EL (cell line): ENCODE measurements at places on chromosomes 5 and 9.

DNA sequence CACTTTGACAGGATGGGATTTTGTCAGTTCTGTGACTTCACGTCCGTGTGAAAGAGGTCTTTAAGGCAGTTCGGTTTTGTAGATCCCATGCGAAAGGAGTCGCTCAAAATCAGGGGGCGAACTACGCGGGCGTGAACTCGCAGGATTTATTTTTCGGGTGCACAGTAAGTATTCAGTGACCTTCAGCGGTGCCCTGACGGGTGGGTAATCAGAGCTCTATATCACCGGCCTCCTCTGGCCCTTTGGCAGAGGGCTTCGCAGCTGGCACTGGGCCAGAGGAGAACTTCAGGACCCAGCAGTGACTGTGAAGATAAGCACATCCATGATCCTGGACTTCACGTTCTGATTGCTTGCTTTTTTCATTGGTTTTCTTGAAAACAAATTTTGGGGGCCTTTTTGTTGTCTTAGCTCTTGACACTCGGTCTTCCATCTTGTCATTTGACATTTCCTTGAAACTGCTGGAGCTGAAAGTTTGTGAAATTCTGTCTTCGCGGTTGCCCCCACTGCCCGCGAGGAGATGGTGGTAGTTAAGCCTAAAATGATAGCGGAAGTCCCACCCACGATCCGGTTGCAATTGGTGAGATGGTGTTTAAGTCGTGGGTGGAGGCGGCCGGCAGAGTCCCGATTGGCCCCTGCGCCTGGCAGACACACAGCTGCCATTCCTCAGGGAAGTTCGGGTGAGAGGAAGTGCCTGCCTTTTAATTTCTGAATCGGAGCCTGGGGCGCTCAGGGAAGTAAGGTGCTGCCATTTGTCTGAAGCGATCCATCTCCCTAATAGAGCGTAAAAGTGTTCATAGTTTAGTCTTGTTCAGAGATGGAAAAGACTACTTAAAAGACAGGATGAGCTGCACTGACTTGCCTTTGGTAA, at the start of gene FAM120AOS:
TSS of gene FAM120AOS (minus strand) at position 535 of the 868 bp plus-strand sequence. CDS start 872 bp downstream, outside the sequence.
- peak; percentile 97 for DNase-seq

GRCh38 chr9:100437860-100438805, 11.2 kb downstream of the MSANTD3 start:
- peak; percentile 76 for DNase-seq

GRCh38 chr5:52804981-52805380, 17.3 kb downstream of the ITGA1 start:
- no peak for DNase-seq

DNA sequence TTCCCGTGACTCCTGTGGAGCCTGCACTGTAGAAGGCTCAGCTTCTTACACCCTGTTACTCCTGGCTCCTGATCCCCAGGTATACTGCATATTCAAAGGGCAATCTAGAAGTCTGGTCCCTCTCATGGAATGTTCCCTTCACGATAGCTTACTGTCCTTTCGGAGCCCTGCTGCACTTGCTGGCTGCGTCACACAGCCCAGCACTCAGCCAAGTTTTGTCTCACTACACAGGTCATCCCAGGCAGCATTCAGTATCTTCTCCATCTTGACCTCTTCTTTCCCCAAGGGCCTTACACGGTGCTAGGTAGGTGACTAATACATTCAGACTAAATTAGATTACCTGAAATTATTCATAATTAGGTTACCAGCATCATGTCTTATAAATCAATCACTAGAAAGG, 123.7 kb downstream of the WDR41 start:
- no peak for DNase-seq

GRCh38 chr9:77961541-77961940, 70.1 kb downstream of the GNAQ start:
- DNase-seq = peak; percentile 42

DNA sequence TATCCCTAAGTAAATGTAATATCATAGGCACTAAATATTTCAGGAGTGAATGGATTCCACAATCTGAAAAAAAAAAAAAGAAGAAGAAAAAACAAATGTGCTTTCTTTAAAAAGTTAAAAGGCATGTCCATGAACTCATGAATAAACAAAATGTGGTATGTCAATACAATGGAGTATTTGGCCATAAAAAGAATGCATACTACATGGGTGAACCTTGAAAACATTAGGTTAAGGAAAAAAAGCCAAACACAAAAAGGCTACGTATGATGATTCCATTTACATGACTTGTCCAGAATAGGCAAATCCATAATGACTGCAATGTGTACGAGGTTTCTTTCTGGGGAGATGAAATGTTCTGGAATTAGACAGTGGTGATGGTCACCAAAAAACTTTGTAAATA, 45.3 kb downstream of the FNIP1 start:
- no peak for DNase-seq

- DNase-seq = peak; percentile 40
Measured at GRCh38 chr5:160183075-160183474, 46.2 kb upstream of the FABP6 start.

GRCh38 chr5:108206707-108207106, 175.2 kb downstream of the FBXL17 start:
- no peak for DNase-seq

GRCh38 chr5:8053270-8053669, 184.3 kb downstream of the MTRR start:
- no peak for DNase-seq

- DNase-seq = no peak
Measured at GRCh38 chr5:59393585-59394420, 499.7 kb downstream of the PDE4D start.

- no peak for DNase-seq
Measured at GRCh38 chr9:87008667-87009066, 61.4 kb upstream of the GAS1 start.

DNA sequence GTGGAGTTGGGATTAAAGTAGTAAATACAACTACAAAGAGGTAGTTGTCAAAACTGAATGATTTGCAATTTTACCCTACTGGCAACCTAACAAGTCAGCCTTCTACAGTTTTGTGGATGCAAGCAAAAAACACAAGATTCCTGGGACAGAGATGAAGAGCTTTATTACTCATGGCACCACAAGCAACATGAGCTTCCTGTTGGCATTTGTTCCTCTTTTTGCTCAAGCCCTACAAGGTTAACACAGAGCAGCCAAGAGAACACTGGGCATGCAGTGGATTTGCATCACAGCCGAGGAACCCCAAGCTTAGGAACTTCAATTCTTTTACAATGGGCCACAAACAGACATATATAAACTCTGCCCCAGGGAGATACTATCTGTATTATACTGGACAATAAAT, 28.8 kb upstream of the DMAC1 start:
- no peak for DNase-seq

GRCh38 chr9:27206041-27206440, 90.9 kb downstream of the EQTN start:
- DNase-seq = no peak

DNA sequence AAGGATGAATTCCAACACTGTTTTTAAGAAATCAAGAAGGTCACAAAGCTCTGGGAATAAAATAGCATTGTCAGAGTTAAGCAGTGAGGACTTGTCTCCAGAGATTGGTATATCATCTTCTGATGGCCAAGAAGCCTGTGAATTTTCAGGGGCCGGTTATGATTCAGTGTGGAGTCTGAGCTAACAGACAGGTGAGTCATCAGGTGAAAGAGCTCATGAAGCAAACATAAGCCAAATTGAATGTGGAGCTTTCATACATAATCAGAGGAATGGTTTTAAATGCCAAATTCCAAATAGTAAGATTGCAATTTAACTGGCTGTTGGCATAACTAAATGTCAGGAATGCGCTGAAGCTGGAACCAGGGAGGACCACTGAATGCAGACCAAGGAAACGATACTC, 494.2 kb downstream of the MTRR start:
- DNase-seq = no peak

- no peak for DNase-seq
Measured at GRCh38 chr5:7436521-7436920, 40.6 kb downstream of the ADCY2 start.

- no peak for DNase-seq
Measured at GRCh38 chr5:135337064-135337463, 62.0 kb downstream of the MACROH2A1 start.

GRCh38 chr9:111572950-111573604, 26.4 kb downstream of the PTGR1 start:
- peak; percentile 46 for DNase-seq

GRCh38 chr5:179164331-179165311, 104.4 kb downstream of the ZNF354C start:
- no peak for DNase-seq

- peak; percentile 45 for DNase-seq
Measured at GRCh38 chr5:110790673-110791072, 51.9 kb downstream of the SLC25A46 start.

DNA sequence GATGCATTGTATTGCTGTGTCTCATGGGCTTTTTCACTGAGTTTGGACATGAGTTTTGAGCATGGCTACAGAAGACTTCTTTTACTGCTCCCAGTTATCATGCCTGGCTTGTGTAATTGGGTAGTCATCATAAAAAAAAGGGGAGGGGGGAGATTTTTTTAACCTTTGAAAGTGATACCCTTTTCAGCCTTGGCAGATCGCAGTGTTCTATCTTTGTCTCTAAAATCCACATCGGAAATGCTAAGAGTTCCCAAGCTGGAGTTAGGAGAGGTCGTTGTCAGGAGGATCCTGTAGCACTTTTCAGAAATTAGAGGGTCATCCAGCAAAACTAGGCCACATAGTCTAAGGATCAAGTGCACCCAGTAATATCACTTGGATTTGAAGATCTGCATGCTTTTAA, 188.4 kb downstream of the WDR70 start:
- no peak for DNase-seq

DNA sequence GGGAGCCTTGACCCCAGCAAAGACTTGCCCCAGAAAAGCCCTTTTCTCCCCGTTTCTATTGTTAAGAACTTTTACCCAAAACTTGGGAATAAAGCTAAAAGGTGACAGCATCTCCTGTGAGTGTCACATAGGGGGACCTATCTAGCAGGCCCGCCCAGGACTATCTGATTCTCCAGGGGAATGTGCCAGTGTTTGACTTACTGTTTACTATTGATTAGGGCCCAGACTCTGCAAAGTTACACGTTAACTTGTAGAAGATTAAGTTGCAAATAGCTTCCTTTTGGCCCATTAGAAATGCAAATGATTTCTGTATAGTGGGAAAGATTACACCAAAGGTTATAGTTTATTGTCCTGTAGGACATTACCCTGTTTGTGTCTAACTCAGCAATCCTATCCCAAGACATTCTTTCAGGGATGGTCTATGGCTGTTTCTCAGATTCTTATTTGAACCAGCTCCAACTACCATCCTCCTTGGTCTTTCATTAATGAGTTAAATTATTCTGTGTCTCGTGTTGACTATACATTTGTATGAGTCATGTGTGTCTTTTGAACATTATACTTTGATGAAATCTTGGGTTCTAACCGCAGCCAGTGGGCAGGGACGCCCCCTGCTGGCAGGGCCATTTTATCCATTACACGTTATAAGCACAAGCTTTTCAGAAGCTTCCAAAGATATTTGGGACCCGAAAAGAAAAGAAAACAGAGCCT, 60.7 kb downstream of the HRH2 start:
- peak; percentile 39 for DNase-seq

- no peak for DNase-seq
Measured at GRCh38 chr5:121296356-121296755, 555.3 kb upstream of the FTMT start.

DNA sequence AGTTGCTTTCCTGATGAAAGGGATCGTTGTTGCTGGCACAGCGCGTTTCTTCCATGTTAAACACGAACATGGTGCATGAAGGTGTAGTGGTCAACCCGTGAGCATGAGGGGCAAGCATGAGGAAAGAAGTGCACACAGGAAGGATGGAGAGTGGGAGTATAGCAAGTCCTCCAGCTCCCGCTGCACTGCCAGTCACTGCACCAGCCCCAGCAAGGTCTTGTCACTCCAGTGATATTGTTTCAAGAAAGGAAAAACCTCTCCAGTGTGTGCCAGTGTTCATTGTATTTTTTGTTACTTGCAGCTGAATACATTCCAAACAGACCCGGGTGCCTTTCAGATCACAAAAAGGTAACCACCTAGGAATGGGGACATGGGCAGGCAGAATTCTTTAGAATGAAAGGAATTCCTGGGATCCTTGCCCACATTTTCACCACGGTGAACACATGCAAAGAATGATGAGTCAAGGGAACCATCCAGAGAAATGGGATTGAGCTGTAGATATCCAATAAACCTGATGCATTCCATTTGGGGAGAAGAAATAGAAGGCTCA, 186.3 kb downstream of the AOPEP start:
- DNase-seq = peak; percentile 96

DNA sequence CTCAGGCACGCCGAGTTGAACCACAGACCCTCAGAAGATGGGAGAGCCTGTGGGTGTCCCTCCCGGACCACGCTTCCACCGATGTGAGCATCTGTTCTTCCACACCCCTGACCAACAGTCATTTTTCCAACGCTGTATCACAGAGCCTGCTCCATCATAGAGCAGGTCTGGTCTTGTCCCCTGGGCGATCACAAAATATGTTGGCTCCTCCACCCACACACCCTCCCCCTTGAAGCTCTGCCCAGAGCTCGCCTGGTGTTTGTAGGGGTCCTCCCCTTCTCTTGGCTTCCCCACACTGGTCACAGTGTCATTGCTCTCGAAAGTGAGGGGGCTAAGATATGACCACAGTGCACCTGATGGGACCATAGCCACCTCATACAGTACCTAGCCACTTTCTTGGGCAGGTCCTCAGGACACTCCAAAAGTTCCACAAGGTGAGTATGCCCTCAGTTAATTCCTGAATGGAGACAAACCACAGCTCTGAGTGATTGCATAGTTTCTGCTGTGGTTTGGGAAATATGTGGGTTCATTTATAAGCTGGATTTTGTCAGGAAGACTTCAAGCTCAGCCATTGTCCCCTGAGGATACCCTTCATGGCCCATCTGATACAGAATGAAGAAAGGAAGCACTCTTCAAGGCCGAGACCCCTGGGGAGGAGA, 3.5 kb upstream of the ZNF618 start:
- no peak for DNase-seq

DNA sequence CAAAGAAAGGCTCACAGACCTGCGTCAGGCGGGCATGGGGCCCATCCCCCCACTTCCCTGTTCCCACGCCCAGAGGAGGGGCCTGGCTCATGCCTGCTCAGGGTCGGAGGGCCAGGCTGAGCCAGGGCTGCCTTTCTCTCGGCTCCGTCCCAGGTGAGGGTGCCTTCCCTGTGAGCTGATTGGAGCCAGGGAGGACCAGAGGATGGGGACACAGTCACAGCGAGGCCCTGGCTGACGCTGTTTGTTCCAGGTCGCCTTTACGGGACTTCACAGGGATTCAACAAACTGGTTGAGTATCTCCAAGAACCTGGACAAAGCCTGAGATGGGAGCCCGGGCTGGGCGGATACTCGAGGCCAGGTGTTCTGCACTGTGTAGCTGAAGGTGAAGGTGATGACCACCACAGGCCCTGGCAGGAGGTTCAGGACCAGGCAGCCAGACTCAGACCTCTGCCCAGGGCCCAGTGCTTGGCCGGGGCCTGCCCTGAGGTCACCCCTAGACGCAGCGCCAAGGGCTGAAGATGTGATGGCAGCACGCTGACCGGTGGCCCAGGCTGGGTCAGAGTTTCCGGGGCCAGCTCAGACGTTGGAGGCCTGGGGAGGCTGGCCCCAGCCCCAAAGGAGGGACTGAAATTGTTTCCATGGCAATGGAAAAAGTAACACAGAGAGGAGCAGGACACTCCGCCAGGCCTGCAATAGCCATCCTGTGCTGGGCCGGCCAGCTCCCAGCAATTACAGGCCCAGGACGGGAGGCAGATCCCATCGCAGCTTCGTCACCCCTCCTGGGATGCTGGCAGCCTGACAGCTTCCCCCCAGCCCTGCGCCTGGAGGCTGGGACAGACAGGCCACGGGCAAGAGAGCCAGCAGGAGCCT, 65.3 kb upstream of the ADAMTS2 start:
- DNase-seq = no peak
